ENCODE measurements at places on chromosomes 2 and 18.
A peak's percentile ranks its signal among the peaks of the same experiment; 100 is the strongest.

DNA sequence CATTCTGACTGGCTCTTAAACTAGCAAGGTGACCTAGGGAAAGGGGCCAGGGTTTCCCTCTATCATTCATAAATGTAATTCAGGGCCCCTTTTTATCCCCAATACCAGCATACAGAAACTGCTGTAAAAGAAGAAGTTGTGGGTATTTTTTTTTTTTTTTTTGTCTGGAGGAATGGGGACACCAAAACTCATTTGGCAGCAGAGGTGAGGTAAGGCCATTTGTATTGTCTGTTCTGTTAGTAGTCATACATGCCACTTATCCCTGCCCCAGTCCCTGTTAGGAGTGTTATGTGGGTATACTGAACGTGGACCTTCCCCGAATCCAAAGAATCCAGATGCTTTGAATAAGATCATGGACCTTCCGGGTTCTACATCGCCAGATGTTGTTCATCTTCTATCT, 1.7 kb downstream of the SEPTIN2 start:
- no peak for DNase-seq

DNA sequence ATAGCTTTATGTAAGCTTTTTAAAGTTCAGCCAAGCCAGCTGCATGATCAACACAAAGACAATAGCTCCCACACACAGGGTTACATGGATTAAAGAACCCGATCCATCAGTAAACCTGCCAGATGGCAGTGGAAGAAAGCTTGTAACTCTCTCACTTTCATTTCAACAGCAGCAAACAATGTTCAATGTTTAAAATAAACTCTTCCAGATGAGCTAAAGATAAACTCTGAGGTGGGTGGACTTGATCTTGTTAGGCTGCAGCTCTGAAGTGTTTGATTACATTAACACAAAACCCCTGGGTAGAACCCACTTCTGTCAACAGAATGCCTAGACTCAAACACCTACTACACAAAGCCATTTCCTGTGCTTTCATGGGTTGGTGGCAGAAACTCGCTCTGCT, 13.9 kb downstream of the RDH14 start:
- peak; percentile 72 for DNase-seq

DNA sequence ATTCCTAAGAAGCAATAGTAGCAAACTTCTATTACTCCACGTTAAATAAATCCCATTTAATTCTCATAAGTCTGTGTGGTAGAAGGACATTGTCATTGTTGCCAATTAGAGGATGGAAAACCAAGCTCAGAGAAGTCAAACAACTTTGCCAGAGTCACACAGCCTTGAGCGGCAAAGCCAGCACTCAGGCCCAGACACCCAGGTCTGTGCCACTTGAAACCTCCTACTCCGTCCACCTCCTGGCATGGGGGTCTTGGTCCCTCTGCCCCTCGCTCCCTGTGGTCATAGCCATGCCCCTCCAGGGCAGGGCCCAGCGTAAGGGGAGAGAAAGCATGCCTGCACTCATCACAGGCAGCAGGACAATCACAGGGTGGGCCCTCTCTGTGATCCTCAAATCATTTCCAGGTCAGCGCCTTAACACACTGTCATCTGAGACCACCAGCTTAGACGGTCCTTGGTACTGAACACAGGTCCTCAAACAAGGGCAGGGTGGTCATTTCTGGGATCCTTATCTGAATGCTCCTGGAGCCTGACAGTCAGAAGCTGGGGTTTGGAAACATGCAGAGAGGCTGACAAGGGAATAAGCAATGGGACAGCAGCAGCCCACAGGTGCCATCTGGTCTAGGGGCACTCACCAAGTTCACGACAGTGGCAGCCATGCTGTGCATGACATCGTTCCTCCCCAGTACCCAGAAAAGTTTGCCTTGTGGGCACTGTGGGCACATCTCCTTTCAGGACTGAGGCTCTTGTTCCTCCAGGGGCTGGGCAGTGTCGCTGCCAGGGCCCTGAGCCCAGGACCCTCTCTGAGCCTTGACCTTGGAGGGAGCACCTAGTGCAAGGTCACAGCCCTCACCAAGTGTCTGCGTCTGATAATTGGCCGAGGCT, 38.2 kb downstream of the FAM178B start:
- DNase-seq: no peak

DNA sequence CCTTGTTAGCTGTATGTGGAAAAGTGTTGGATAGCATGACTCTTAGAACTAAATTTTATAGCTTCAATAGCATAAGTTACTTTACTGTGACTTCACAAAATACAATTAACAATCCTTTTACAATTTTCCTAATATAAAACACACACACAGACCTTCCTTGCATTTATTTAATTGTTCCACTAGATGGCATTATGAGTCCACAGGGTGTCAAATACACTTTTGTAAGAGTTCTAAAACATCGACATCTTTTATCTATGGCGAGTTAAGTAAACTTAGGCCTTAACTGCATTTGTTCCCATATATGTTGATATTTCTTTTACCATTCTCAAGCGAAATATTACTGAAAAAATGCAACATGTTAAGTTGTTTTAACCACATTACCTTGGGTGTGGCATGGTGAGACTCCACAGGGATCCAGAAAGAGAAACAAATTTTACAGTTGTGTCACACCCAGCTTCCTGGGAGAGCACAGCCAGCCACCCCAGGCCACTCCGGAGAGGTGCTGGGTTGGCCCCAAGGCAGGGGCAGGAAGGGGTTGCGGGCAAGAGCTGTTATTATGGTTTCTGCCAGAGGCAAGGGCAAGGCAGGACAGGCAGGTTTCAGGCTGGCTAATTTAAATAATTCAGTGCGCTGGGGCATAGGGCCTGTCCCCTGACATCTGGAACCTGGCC, 312.4 kb upstream of the MC4R start:
- DNase-seq: no peak

- no peak for DNase-seq
These were observed 53.9 kb downstream of the DYNC1I2 start for GRCh38 chr2:171741189-171741588.
